ENCODE measurements at places on chromosomes 2 and 18.

DNA sequence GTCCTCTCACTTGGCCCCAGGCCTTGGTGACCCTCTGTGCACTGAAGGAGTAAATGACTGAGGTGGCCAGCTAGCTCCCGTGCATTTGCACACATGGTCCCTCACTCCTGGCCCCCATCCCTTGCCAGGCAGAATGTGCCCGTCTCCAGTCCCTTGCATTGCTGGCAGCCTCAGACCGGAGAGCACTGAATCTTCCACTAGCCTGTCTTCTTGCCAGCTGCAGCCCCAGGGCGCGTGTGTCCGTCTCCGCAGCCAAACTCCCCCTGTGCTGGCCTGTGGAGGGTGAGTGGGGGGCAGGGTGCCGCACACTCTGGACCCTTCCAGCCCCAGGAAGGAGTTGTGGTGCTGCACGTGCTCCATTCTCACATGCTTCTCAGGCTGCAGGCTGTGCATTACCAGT lies 35.9 kb downstream of the INPP4A start:
- no peak for DNase-seq

GRCh38 chr2:150526006-150526405 lies 38.5 kb upstream of the RND3 start:
- no peak for DNase-seq

GRCh38 chr2:132941296-132942020 lies 271.5 kb upstream of the LYPD1 start:
- no peak for DNase-seq

- no peak for DNase-seq
These were observed 47.4 kb upstream of the DNAJC10 start for GRCh38 chr2:182668671-182669070.

DNA sequence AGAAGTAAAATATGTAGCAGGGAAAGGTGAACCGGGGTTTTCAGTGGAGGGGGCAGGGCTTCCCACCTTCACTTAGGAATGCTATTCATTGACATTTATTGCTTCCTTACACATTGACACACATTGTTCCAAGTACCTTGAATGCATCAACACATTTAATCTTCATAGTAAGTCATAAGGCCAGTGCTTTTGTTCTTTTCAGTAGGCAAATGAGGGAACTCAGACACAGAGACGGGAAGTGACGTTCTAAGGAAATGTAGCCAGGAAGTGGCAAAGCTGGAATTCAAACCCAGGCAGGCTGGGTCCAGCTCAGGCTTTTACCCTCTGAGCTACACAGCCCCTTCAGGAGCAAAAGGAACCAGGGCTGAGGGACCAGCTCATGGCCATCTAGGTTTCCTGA lies 20.7 kb downstream of the BMP10 start:
- DNase-seq = no peak

GRCh38 chr2:34549710-34550345 lies 950.7 kb upstream of the FAM98A start:
- DNase-seq = no peak

DNA sequence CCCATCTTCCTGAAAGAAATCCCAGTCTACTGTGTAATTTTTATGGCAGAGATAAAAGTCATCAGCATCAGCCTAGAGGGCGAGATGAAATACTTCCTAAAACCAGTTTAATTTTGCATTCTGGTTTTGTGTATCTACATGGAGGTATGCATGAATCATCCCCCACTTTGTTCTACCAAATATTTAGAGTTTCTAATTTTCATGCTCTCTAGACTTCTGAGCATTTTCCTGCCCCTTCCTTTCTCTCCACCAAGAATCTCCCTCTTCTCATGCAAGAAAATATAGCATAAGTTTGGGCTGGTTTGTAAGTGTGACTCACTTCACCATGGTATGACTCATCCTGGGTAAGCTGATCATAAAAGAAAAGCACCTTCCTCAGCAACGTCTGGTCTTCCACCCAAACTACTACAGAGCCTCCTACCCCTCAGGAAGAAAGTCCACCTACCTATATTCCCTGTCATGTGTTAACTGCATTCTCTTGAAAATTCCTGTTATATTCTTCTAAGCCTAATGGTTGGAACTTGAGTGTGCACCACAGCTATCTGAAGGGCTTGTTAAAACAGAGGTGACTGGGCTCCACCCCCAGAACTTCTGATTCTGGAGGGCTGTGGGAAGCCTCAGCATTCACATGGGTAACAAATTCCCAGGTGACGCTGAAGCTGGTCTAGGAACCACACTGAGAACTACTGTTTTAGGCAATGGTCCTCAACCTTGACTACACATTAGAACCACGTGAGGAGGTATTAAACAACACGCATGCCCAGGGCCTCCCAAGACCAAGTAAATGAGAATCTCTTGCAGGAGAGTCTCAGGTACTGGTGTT lies 37.4 kb upstream of the RAPGEF4 start:
- peak; percentile 15 for DNase-seq

GRCh38 chr2:33909945-33910695 lies 311.0 kb upstream of the FAM98A start:
- DNase-seq = no peak

DNA sequence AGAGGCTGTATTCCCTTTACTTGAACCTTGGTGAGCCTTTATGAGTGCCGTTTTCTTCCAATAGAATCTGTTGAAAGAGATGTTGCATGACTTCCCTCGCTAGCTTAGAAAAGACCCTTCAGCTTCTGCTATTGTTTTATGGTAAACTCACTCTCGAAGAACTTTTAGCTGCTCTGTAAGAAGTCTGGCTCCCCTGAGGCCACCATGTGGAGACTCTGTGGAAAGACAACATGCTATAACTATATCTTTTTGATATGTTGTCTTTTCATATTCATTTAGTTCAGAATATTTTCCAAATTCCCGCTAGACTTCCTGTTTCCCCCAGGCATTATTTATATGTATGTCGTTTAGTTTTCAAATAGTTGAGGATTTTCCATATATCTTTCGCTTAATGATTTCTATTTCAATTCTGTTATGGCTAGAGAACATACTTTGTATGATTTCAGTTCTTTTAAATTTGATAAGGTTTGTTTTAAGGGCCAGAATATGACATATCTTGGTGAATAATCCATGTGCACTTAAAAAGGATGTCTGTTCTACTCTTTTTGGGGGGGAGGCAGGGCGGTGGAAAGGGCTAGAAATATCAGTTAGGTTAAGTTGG lies 64.1 kb downstream of the PTPN4 start:
- DNase-seq = peak; percentile 35

DNA sequence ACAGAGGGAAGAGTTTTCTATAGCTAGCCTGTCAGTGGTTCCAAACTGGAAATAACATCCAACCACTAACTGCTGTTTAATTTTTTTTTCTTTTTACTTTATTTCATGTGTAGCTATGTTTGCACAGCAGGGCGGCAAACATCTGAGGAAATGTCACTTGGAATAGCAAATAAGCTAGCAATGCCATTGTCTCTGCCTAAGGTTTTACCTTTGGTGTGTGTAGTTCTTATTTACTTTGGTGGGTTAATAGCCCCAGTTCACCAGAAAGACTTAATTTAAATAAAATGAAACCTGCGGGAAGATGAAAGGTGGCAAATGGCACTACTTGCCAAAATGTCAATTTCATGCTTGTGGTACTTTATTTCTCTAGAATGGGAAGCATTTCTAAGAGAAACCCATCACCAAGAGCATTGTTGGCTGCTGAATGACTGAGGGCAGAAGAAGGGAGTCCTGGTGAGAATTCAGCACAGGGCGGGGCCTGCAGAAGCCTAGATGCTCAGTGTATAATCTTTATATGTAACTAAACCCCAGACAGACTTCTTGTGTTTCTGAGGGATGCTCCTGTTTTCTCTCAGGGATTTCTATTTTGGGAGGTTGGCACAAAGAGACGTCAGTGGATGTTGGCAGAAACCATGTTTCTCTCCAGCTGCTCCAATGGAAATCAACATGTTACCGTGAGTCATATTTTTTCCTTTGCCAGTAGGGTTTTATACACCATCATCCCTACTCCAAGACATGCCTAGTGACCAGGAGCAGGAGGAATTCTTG lies 300.4 kb upstream of the NT5C1B start:
- peak; percentile 53 for DNase-seq

DNA sequence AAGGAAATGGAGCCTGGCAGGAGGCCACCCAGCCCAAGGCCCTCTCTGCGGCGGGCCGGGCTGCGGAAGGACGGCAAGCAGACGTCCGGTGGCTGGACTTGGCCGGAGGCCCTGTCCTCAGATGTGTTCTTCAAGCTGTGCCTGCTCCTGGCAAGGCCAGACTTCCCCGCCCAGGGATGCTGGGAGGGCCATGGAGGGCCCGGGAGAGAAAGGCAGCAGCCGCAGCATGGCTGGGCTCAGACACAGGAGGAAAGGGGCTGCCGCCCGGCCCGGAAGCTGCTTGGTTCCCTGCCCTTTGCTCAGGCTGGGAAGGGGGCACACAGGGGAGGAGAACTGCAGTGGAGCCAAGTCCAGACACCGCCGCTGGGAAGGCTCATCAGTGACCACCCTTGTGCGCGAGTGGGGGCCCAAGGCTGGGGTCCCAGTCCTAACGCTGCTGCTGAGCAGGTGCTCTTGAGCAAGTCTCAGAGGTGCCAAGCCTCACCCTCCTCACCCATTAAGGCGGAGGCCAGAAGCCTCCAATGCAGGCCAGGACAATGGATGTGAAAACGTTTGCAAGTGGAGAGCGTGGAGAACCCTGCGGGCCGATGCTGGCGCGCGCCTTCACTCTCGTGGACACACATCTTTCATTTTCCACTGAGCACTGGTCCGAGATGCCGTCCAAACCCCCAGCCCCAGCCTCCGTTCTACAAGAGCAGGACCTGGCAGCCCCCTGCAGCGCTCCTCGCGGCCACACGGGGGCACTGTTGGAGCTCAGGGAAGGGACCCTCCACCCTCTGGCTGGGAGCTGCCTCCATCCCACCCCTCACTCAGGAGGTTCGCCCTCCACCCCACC lies 7.9 kb downstream of the CROCC2 start:
- no peak for DNase-seq

DNA sequence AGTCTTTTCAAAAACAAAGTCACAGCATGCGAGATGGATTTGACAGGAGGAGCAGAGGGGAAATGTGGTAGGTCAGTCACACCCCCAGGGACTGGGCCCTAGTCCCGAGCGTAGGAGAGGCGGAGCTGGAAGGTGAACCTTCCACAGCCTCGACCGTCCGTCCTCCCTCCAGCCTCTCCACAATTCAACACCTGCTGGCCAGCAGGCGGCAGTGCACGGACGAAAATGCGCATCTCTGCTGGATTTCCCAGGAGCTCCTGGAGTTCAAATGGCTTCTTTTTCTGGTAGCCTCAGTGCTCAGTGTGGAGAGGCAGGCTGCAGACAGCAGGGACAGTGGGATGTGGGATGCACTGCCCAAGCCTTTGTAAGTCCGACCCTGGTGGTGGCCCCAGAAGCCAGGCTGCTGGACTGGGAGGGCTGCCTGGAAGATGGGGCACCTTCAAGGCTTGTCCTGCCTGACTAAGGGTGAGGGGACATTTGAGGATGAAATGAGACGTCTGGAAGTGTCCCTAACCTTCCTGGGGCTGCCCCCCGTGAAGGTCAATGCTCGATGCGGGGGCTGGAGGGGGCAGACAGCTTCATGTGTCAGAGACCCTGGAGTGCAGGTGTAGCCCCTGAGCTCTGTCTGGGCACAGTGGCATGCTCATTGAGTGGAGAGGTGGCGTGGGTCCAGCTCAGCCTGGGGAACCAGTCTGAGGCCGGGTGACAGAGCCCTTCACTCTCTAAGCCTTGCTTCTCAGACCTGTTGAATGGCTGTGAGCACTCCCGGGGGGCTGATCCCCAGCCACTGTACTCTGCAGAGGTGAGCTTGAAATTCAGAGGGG lies 189.5 kb downstream of the TFCP2L1 start:
- DNase-seq = peak; percentile 5

GRCh38 chr2:128260239-128261138 lies 58.2 kb downstream of the HS6ST1 start:
- peak; percentile 64 for DNase-seq

DNA sequence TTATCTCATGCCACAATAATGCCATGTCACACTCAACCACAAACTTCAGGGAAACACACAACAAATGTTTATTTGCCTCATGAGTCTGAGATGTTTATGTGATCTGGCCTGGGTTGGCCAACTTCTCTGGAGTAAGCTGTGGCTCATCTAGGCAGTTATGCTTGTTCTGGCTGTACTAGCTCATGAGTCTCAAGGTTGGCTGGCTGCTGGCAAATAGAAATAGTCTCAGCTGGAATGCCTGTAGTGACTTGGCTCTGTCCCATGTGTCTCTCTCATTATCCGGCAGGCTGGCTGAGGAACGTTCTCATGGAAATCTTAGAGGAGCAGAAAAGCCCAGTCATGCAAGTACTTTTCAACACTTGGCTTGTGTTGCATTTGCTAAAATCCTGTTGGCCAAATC lies 234.9 kb upstream of the CDH2 start:
- DNase-seq = no peak

DNA sequence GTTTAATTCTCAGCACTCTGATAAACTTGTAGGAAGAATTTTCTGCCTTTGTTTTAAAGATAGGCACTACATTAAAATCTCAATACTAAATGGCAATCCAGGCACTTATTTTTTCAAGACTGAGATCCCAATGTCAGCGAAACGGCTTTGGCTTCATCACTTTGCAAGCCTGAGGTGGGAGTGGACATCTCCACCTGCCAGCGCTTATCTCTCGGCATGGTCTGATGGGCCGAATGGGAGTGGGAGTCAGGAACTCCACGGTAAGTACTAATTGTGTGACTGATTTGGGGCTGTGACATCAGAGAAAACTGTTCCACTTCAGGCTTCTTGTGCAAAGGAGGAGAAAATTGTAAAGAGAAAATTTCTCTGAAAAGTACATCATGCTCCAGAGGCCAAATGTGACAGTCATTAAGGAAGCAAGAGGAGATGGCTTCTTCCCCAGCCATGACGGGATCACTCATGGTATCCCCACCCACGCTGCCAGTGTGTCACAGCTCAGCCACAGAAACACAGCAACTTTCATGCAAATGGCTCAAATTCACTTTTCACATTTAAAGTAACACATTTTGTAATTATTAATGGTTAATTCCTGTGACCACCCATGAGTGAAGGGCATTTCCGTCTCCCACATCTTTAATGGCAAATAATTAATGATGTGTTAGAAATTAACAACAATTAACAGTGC lies 385.5 kb upstream of the HNRNPA3 start:
- no peak for DNase-seq

- no peak for DNase-seq
These were observed 116.4 kb downstream of the ZNF521 start for GRCh38 chr18:25235401-25236042.

GRCh38 chr18:23239350-23239692 lies 104.0 kb downstream of the CABLES1 start:
- no peak for DNase-seq

DNA sequence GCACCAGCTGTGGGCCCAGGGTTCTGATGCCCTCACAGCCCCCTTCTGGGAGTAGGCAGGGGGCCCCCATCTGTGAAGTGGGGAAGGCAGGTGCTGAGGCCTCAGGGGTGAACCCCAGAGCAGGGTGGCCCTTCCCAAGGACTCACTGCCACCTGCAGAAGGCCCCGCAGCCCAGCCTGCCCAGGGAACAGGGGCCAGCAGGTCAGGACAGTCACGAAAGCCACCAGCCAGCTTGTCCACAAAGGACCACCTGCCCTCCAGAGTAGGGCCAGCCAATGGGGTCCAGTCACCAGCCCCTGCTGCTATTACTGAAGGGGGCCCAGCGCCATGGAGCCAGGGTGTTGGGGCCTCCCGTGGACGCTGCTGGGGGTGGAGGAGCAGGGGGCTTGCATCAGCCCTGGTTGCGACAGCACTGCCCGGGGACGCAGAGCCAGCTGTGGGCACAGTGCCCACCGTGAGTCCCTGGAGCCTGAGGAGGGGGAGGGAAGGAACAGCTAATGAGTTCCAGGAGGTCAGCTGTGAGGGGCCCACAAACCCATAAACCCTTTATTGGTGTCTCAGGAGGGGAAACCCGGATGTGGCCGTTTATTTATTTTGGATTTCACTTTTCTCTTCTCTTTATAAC lies 11.5 kb upstream of the SNED1 start:
- DNase-seq = no peak
